Stimulated activated CD8-positive, alpha-beta memory T cell treated with anti-CD3 and anti-CD28 coated beads, Interleukin-4, amount 100 ng/mL, for 4 hours (primary cell): ENCODE measurements at places on chromosomes 5 and 9.

DNA sequence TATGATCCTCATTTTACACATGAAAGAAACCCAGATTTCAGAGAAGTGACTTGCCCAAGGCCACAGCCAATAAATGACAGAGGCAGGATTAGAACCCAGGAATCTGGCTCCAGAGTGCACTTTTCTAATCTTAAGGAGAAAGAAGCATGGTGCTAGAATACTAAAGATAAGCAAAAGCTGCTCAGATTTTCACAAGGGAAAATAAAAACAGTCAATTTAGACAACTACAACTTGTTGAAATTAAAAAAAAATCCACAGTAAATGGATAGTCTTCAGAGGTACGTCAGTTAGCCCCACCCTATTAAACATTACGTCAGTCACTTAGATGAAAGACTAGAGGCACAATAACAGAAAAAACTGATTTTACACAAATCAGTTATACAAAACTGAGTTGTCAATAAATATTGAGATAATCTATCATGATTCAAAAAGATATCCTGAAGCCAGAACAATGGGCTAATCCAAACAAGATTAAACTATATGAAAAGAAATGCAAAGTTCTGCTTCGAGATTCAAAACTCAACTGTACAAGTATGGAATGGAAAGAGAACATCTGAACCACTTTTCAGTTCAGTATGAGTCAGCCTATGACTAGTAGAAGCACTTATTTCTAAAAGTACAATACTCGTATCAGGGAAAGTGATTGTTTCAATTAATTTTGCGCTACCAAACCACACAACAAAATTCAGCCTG, 9.3 kb downstream of the TMEM245 start:
- DNase-seq: no peak

- no peak for DNase-seq
These were observed 243.7 kb downstream of the CWC27 start for GRCh38 chr5:65012301-65012892.

DNA sequence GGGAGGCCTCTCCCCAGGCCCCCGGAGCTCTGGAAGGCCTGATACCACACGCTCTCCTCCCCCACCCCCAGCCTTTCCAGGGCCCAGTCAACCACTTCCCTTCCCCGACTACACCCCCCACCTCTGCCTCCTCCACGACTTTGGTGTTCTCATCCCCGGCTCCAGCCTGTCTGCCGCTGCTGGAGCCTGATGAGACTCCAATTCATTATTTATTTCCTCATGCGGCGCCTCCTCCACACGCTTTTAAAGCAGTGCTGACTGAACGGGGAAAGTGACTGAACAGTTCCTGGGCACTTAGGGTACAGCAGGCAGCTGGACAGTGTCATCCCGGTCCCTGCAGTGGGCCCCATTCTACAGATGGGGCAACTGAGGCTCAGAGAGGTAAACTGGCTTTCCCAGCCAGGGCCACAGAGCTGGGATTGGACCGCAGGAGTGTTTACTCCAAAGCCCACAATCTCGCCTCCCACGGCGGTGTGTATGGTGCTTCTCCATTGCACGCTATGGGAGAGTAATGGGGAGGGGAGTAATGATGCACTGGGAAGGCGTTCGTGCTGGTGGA, 15.9 kb upstream of the RPL26L1 start:
- no peak for DNase-seq

DNA sequence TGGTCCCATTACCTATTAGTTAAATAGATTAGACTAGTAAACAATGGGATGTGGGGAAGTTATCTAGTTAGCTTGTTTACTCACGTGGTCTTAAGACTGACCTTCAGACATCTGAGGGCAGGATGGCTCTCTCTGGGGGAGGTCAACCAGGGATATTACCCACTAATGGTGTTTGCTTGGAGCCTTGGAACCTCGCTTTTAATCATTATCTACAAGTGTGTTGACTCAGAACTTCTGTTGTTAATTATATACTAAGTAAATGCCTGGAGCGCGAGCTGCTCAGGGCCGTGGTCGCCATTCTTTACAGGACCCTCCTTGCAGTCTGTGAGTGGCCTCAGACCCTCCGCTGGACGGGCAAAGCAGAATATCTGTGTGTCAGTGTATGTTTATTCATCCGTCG, 48.5 kb upstream of the ZNF354A start:
- DNase-seq: no peak

DNA sequence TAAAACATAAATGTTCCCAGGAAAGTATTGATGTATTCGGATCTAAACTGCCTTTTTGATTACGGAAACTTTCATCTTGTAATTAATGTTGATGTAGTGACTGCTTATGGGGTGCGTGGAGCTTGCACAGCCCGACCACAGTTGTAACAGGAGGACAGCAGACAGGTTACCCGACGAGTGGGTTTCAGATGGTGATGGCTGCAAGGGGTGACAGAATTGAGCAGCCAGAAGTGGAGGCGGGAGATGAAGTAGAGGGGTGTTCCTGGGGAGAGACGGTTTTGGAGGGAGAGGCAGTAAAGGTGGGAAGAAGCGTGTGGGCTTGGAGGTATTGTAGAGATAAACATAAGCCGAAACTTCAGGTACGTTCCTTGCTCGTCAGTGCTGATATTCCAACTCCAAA, 5.8 kb downstream of the CEP72 start:
- DNase-seq: no peak

DNA sequence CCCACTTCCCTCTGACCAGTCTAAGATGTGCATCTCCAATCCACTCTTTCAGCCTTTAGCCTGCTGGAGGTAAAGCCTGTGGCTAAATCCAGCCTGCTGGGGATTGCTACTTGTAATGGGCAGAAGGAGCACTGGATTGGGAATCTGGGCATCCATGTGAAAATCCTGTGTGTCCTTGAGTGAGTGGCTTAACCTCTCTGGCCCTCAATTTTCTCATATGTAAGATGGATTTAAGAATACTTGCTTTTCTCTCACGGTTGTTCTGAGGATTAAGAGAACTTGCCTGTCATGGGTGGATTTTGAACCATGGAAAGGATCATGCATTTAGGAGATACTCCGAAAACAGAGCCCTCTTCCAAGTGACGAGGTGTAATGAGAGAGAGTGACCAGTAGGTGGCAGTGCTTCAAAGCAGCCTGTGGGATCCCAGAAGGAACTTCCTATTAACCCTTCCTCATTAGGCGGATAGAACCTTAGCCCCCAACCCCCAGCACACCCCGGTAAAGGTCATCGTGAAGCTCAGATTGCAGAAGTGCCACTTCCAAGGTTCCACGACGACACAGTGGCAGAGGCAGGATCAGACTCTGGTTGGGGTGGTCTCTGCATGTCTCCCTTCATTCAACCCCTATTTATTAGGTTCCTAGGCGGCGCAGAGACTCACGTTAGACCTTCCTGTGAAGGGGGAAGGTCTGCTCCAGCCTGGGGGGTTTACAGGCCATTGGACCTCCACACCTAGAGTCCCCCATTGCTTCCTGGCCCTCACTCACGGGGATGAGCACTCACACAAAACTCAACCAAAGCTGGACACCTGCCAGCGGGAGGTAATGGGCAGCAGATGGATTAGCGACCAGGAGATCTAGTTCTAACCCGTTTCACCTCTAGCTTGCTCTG, 68.7 kb upstream of the ZNF618 start:
- no peak for DNase-seq

- no peak for DNase-seq
These were observed 14.5 kb upstream of the SPINK7 start for GRCh38 chr5:148297731-148298130.
